Ureter (tissue), 1 donor: ENCODE measurements at places on chromosomes 5 and 9. TPM values are rescaled to one million over a fixed set of nuclear protein-coding genes. Genes with fewer than 3 reads are reported as not detected.

DNA sequence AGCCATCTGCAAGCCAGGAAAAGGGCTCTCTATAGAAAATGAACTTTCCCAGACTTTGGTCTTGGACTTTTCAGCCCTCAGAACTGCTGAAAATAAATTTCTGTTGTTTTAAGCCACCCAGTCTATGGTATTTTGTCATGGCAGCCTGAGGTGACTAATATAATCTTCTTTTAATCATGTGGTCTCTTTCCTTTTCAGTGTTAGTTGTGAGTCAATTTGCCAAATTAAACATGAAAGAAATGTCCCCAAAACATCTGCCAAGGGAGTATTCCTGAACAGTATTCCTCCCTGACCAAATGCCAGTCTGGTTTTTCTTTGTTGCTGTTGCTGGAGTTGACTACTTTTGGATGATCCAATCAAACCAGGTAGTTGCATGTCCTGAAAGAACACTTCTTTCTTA, 4.7 kb upstream of the YTHDC2 start:
- no peak for DNase-seq

DNA sequence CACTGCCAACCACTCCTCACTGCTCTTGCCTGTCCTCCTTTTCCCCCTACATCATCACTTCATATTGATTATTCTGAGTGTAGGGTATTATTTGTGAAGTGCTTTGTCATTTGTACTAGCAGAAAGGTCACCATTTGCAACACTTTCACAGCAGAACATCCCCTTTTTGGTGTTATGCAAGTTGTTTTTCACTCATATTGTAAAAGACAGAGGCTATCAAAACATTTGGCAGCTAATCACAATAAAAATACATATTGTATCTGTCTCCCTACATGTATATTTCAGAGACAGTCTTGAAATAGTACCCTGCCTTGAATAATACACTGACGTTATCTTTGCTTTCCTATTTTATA, 82.3 kb downstream of the ANXA1 start:
- DNase-seq = no peak

DNA sequence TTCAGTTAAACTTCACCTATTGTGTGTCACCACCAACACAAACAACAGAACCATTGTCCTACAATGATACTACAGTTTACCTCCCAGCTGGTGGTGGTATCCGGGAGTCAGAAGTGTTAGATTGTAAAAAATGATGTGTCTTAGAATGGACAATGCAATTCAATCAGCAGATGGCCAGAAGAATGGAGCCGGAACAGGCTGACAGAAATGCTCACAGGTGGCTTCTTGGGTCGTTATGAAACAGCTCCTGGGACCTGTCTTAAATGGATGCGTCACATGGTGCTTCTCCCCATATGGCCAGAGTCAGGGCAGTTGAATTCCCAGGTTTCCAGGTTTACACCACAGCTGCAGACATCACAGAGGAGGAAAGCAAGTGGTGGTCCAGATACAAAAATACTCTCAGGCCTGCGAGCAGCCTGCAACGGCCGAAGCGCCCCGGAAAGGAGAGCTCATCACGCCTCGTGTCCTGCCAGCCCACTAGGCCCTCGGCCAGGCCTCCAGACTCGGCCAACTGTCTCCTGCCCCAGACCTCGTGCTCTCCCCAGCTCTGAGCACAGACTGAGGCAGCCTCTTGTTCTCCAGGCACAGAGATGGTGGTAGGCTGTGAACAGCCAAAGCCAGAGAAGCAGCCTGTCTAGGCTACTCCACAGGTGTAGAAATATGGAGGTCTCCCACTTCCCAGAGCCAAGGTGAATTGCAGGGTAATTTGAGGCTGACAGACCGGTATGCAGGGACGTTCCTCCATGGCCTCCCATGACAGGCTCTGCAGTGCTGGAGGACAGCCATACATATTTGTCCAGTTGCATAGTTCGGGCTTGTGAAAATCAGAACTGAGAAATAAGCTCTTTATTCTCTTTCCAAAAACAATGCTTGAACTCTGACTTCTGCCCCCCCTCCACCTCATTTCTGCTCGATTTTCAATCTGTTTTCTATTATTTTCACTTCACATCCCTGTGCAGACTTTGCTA, 98.5 kb upstream of the SPATA31C2 start:
- DNase-seq = no peak

DNA sequence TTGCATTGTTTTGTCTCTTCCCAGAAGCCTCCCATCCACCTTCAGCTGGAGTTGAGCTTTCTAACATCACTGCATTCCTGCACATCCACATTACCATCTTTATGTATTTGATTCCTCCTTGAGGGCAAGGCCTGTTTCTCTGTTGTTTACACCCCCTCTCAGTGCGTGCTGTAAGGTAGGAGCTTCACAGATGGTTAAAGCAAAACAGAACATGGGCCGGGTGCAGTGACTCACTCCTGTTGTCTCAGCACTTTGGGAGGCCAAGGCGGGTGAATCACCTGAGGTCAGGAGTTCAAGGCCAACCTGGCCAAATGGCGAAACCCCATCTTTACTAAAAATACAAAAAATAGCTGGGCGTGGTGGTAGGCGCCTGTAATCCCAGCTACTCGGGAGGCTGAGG, 110.9 kb downstream of the KCNIP1 start:
- no peak for DNase-seq

- no peak for DNase-seq
Measured at GRCh38 chr9:75365196-75365595, 276.9 kb downstream of the OSTF1 start.

DNA sequence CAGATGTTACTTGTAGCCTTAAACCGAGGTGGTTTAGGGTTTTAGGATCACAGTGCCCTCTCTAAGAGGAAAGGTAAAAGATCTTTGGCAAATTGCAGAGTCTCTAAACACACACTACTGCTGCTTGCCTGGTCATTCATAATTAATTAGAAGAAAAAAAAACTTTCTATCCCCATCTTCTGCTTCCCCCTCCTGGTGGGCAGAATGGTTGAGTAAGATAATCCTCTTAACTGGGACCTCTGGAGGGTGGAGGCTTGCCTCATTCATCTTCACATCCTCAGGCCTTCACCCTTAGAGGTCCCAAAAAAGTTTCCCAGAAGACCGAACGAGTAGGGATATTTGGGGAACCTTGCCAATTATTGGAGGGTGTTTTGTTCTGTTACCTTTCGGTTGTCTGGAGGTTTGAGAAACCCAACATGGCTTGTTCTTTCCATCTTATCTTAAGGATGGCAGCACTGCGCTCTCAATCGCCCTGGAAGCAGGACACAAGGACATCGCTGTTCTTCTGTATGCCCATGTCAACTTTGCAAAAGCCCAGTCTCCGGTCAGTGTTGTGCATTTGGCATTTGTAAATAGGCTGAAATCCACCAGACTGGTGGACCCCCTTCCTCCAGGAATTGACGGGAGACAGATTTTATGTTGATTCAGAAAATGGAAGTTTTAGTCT, 97.3 kb upstream of the DMRT1 start:
- DNase-seq = no peak

- no peak for DNase-seq
Measured at GRCh38 chr5:74608736-74609601, 31.6 kb downstream of the ENC1 start.

DNA sequence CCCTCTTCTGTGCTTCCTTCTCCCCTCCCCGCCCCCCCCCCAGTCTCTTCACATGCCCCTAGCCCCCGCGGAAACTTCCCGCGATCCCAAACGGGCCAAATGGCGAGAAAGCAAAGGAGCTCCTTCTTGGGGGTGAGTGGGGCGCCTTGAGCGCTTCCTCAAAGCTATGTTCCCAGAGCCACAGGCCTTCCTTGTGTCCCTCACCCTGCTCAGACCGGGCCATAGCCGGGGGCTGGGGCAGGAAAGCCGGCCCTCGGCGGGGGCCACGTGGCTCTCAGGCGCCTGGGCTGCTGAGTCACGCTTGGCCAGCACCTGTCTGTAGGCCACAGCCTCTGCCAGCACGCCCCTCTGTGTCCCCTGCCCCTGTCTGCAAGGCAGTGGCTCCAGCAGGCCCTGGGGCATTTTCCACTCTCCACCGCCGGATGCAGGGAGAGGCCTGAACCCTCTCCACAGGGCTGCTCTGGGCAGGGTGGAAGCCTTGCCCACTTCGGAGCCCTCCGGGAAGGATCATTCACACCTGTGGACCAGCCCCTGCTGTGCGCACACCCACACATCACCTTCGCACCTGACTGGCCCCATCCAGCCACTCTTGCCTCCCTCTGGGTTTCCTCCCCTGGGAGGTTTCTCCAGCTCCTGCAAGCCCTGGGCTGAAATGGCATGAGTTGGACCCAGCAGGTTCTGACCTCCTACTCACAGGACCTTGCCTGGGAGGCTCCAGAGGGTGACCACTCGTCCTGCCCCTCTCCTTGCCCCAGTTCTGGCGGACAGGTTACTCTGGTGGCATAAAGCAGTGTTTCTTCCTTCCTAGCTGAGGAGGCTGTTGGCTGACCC, 1.2 kb upstream of the SQSTM1 start:
- peak; percentile 77 for DNase-seq

GRCh38 chr9:33932078-33932807, 115.3 kb downstream of the UBE2R2 start:
- no peak for DNase-seq

DNA sequence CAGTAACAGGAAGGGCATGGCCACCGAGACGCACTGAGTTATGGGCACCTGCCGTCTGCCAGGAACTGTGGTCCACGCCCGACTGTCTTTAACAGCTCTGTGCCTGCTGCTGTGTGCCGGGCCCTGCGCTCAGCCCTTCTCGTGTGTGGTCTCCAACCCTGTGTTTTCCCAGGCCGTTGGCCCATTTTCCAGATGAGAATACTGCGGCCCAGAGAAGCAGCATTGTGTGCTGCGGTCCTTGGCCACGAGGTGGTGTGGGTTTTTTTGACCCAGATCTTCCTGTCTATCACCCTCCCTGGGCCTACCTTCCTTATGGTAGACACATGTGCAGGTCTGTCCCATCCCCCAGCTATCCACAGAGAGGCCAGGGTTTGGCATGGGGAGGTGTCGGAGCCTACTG, 47.0 kb downstream of the RXRA start:
- no peak for DNase-seq

The NMUR2 gene
- total RNA-seq = not detected

The PTCD2 gene
- total RNA-seq = 17.0 TPM

The PCDHB7 gene
- 2.4 TPM for total RNA-seq
